Activated naive CD4-positive, alpha-beta T cell treated with anti-CD3 and anti-CD28 coated beads, Interleukin-2, amount 50 U/mL, for 72 hours (primary cell): ENCODE measurements at places on chromosomes 6 and 20.

GRCh38 chr6:127518710-127519468 lies at the start of gene MTCL3:
Gene MTCL3 (minus strand): TSS chr6:127519335.
- peak; percentile 61 for DNase-seq

- no peak for DNase-seq
Observed at GRCh38 chr20:9279918-9280401, 211.1 kb downstream of the PLCB4 start.

DNA sequence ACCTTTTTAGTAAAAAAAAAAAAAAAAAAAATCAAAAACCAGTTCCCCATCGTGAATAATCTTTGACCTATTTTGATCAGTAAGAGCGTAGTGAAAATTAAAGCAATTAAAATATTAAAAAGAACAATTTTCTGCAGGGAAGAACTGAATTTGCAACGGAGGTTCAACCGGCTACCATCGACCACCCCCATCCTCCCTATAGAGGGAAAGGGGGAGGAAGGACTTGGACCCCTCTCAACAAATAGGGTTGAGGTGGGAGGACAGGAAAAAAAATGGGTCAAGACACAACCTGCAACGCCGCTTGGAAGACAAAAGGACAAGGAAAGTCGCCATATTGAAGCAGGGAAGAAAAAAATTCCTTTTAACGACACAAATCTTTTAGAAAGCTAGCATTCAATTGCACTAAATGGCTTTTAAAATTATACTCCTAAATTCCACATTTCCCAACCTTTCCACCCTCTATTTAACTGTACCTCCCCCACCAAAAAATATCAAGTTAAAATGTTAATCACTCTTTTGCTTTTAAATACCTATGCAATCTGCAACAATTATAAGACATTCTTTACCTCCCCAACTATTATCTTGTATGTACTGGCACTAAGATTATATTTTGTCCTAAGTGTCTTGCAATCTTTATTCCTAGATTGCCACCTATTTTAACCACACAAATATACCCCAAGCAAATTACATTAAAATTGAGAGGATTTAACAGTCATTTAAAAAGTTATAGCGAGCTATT lies 1.7 kb downstream of the PPP1R10 start:
- DNase-seq = peak; percentile 49

DNA sequence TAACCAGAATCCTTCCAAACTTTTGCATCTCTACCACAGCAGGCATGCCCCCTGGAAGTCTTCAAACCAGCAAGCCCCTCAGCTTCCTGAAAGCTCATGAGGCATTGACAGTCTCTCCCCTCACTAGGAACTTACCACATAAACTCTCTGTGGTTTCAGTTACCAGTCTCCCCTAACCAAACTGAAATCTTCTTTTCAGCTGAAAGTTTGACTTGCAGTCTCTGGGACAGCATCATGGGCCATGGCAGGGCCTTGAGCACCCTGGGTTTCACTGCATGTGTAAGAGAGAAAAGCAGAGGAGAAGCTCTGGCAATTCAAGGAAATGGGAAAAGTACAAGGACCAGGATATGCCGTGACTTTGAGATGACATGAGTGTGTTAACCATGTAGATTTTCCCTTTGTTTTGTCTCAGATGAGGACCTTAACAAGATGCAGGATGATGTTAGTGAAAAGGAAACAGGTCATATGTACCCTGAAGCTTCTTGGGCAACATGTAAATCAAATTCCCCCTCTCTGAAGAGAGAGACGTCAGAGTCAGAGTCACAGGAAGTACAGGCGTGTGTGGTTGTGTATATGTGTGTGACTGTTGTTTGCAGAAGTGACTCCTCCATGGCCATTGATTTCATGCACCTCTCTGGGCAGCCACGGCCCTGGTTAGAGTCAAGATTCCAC lies 106.3 kb downstream of the TNFRSF21 start:
- no peak for DNase-seq

DNA sequence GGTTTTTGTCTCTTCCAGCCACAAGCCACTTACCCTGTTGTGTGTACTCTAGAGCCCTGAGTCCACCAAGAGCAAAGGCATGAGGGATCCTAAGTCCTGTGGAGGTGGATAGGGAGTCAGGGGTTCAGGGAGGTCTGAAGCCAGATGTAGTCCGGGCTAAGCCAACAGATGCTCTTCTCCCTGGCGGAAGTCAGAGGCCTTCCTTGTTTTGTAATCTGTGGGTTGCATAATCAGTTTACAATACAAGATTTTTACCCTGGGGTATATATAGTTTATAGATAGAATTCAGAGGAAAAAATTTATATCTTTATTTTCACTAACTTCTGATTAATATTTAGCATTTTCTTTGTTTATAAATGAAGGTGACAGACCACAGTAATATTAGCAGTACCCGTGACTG lies 9.2 kb downstream of the LAMP5 start:
- DNase-seq = no peak

DNA sequence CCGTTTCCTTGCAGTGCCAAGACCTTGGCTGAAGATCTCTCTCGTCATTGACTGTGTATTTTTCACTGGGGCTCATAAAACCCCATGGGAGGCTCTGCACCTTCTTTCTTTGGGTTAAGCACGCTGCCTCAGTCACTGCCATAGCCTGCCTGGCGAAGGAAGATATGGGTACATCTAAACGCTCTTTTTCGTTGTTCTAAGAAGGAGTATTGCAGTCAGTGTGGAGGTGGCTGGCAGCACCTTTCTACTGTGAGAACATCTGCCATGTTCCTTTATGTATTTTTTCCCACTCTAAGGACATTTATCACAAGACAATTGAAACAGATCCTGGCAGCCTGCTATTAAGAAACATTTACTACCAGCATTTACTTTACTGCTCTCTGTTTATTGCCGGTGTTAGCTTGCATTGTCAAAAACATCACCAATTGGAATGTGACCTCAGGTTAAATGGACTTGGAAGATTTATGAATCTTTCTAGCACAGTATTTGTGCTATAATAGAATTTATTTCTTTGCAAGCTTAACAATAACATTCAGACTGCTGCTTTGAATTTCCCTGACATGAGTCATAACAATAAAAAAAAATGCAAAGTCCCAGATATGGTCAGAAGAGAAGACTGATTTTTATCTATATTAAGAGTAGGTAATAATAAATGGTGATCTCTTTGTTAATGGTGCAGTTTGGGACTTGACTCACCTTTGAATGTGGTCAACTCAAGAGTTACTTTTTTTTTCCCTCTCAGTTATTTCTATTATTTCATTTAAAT lies 62.2 kb upstream of the CLDN20 start:
- no peak for DNase-seq

DNA sequence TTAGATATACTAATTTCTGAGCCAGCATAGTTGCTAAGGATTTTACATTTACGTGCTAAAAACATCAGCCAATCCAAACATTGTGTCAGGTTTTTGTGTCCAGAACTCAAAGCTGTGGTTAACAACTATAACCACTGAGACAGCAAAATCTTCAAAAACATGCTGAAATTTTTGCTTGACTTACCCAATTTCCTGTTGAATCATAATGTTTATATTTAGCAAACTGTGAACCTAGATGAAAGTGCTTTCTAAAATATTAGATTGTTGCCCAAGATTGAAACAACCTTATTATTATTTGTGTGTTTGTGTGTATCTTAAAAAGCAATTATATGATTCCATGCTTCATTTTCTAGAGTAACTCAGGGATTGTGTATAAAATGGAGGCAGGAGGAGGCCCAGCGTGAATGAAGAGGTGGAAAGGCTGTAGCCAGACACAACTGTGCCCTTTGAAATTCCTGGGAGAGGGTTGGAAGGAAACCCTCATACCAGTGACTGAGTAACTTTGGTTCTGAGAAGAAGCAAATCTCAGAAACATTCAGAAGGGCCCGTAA lies 48.0 kb downstream of the ARMC2 start:
- no peak for DNase-seq

GRCh38 chr6:130912434-130912833 lies 85.2 kb downstream of the SMLR1 start:
- no peak for DNase-seq

GRCh38 chr6:119350952-119351372 lies 1.4 kb upstream of the MAN1A1 start:
- no peak for DNase-seq

GRCh38 chr6:161439093-161439492 lies 165.2 kb upstream of the AGPAT4 start:
- no peak for DNase-seq

- DNase-seq = no peak
Observed at GRCh38 chr6:140276133-140276532, 901.7 kb upstream of the CITED2 start.

DNA sequence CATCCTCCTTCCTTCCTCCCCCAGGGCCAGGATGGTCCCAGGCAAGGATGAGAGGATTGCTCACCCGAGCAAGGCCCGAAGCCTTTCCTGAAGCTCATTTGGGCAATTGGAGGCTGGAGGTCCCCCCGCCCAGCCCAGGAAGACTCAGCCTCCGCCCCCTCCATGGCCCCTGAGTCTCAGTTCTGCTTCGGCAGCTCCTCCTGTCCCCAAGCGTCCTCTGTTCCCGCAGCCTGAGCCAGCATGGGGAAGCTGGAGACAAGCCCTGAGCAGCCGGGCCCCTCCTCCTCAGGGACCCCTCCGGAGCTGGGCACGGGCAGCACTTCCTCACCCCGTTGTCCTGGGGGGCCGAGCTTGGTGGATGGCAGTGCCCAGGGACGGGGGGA lies 26.0 kb downstream of the SLC17A9 start:
- DNase-seq = no peak

DNA sequence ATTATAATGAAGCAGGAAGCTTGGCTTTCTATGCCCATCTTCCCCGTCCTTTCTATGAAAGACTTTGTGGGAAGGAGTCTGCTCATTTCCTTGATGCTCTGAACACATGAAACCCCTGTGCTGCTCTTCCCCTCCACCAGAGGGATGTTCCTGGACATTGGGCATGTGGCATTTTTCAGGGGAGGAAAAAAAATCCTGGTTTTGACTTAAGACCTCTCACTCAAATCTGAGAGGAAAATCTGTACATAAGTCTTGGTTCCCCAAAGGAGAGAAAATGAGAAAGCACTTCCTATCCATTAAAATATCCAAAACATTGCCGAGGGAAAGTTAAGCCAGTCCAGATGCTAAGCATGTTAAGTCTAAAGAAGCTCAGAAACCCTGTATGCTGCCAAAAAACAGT lies 393.0 kb downstream of the PAX1 start:
- DNase-seq = no peak

DNA sequence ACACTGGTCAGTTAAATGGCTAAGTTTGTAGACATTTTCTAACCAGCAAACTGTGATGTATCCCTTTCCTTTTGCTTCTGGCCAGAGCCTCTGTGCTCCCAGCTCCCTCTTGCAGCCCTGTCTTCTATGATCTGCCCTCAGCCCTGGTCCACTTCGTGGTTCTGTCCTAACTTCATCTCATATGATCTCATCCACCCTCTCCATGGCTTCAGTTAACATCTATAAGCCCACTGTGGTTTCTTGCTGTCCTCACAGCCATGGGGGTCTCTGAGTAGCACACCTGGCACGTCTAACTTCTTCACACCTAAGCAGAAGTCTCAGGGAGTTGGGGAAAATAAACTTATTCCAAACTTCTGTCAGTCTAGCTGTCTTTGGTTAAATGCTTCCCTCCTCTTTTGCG lies 81.8 kb downstream of the IRF4 start:
- no peak for DNase-seq

DNA sequence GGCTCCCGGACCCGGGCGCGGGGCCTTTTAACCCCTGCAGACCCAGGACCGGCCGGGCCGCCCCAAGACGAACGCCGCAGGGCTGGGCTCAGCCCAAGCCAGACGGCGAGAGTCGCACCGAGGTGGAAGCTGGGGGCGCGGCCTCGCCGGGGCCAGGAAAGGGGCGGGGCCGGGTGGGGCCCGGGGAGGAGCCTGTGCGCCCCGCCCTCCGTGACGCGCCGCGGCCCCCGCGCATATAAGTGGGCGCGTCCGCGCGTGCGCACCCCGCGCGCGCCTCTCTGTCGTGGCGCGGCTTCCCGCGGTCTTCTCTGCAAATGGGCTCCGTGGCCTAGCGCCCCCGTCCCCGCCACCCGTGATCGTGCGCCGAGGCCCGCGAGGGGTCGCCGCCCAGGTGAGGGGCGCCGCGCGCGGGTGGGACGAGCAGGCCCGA lies at the start of gene PPDPF:
Gene PPDPF (plus strand): TSS at position 262 of the 430 bp plus-strand sequence. CDS start 544 bp downstream, outside the sequence.
- peak; percentile 85 for DNase-seq

- DNase-seq = no peak
Observed at GRCh38 chr6:50030777-50031562, 9.2 kb upstream of the DEFB110 start.

DNA sequence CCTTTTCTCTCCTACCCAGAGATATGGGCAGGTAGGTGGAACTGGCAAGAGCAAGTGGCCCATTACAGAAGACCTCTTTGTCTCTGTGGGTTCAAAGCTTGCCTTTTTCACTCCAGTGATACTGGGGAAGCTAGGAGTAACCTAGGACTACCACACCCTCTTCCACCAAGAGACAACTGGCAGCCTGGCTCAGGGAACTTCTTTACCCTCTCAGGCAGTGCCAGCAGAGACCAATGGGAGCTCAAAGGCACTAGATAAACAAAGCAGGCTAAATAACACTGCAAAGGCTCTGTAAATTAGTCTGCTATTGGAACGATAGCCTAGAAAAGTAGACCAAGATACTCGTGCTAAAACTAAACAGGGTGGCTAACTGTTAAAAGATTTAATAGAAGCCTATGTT lies 32.1 kb downstream of the ATRN start:
- no peak for DNase-seq

DNA sequence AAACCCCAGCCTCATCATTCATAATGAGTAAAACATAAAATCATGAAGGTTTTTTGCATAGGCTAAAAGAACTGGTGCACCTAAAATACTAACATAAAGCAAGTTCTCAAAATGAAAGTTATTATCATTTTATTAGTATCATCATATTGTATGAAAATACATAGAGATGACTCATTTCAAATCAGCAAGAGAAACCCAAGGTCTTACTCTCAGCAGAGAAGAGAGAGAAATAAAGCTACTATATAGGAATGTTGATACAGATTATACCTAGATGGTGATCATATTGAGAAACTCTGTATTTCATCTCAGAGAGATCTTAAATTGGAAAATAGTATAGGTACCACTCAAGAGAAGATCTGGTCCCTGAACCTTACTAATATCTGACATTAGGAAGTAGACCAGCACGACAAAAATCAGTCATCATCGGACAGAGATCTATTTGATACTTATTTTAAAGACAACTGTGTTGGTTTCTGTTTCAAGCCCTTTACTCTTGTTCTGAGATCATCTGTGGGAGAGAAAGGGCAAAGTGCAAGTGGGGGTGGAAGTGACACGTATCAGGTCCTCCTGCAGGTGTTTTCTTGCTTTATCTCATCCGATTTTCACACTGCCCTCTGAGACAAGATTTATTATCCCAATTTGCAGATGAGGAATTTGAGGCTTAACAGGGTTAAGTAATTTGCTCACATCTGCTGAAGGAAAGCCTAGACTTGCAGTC lies 532.3 kb downstream of the MAFB start:
- no peak for DNase-seq
